Endodermal cell (in vitro differentiated cells): ENCODE measurements at places on chromosomes 6 and 20. TPM values are rescaled to one million over a fixed set of nuclear protein-coding genes. Genes with fewer than 3 reads are reported as not detected.

DNA sequence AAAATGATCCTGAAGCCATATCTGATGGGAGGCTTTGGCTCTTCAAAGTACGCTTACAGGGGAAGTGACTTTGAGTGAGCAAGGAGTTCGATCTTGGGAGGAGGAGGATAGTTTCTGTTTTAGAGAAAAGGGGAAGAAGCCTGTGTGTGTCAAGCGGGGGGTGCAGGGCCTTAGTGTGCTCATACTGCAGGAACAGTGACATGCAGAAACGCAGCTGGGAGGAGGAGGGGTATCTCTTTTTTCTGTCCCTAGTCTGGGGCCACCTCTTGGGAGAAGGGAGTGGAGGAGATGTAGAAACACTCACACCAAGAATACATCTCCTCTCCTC, 19.8 kb downstream of the SIRPD start:
- DNase-seq, result no peak

The RFX6 gene
- 0.20 and 0.22 TPM in 2 replicates for total RNA-seq

GRCh38 chr6:33314515-33314942, 651 bp upstream of the TAPBP start:
- DNase-seq, result peak; percentile 73

DNA sequence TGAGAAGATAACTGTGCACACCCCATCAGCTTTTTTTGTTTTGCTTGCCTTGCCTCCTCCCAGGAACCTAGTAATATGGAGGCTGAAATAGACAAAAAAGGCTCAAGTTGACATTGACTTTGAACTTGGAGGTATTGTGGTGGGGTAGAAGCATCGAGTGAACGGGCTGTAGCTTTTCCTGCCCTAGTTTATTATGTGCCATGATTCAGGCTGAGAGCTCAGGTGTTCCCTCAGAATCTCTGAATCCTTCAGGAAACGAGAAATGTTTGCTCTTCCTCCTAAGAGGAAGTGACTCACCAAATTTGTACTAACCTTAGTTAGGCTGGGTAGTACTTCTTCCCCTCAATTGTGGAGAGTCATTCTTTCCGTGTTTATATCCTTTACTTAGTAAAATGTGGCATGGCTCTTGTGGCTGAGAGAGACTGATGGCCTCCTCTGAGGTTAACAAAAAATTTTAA, 98.8 kb downstream of the SASH1 start:
- DNase-seq, result no peak

DNA sequence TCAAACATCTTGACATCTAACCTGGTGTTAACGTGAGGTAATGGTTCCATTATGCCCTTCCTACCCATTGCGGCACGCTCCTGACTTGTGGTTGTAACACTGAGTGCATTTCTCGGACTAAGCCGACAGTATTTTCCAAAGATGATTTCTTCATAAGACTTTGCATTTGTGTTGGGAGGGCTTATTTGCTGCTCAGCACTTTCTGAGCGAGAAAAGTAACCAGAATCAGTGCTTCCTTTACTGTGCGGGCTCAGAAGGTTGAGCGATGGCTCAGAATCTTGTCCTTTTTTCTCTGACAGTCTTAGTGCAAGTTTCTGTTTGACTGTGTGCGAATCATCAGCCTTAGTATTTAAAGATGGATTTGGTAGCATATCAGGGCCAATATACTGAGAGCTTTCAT, 171.7 kb downstream of the HIVEP2 start:
- no peak for DNase-seq

- no peak for DNase-seq
Observed at GRCh38 chr6:154099211-154099610, 60.2 kb downstream of the OPRM1 start.

GRCh38 chr20:14055127-14055742, 59.9 kb downstream of the MACROD2 start:
- DNase-seq, result no peak

- peak; percentile 47 for DNase-seq
Observed at GRCh38 chr6:113209315-113209714, 647.8 kb upstream of the MARCKS start.

The PRL gene
- not detected in 2 replicates for total RNA-seq

- no peak for DNase-seq
Observed at GRCh38 chr6:113642714-113643406, 214.3 kb upstream of the MARCKS start.

The GABRR1 gene
- total RNA-seq, result 0.46 and 0.47 TPM in 2 replicates

DNA sequence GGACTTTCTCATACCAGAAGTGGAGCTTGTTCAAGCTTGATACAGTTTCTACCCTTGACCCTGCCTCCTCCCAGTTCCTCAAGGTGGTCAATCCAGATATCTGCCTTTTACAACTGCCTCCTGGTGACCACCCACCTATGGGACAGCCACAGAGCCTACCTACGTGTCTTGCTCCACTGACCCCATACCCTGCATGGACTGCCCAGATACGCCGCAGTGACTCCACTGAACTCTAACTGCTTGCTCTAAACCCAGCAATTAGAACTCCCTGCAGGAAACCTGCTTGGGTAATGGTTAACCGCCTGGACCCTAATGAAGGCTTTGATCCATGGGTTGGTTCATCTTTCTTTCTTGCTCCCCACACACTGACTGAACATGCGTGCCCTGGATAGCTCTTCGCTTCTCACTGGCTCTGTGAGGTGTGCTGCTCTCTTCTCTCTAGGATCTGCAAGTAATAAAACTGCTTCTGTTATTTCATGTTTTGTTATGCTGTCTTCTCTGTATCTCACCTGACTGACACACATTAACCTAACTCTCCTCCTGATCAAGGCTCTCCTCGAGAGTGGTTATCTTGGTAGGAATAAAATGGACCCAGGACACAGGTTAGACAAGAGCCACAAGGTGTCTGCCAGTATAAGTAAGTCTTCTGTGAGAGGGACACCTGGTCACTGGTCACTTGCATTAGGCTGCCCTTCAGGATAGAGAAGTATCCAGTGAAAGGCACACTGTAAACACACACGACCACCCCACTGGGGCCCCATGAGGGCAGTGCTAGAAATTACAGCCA, 79.2 kb downstream of the CHD6 start:
- DNase-seq, result no peak

The SCRT2 gene
- total RNA-seq, result not detected in 2 replicates

- peak; percentile 55 for DNase-seq
Observed at GRCh38 chr20:58883241-58883691, 30.8 kb downstream of the GNAS start.

The ZBTB12 gene
- total RNA-seq, result 24.8 and 25.4 TPM in 2 replicates

GRCh38 chr6:5937169-5937909, 69.4 kb downstream of the NRN1 start:
- no peak for DNase-seq

The TRIM10 gene
- total RNA-seq, result not detected in 2 replicates

The USP49 gene
- 11.8 and 14.0 TPM in 2 replicates for total RNA-seq

DNA sequence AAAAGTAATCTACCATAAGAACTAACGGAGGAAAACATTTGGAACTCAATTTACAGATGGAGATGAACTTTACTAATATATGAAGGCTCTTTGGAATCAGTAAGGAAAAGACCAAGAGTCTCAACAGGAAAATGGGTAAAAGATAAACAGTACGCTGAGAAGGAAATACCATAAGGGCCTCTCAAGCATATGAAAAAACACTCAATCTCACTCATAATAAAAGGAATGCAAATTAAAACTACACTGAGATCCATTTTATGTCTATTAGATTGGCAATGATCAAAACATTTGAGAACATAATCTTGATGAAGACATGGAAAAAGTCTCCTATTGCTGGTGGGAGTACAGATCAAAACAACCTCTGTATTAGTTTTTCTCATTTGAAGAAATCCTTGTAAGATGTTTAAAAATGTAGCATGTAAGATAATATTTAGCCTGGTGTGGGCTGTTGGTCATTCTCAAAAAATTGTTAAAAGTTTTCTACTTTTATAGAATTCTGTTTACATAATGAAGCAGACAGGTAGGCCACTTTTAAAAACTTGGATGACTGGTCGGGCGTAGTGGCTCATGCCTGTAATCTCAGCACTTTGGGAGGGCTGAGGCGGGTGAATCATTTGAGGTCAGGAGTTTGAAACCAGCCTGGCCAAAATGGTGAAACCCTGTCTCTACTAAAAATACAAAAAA, 14.5 kb downstream of the REV3L start:
- no peak for DNase-seq

The SEL1L2 gene
- not detected in 2 replicates for total RNA-seq

GRCh38 chr20:10402938-10403608, 30.9 kb downstream of the MKKS start:
- DNase-seq, result no peak

- no peak for DNase-seq
Observed at GRCh38 chr6:164166996-164167395, 752.5 kb downstream of the QKI start.

The SPEF1 gene
- total RNA-seq, result 0.44 and 0.77 TPM in 2 replicates
